NCI-H774 (cell line): ENCODE measurements at places on chromosomes 5 and 9.

DNA sequence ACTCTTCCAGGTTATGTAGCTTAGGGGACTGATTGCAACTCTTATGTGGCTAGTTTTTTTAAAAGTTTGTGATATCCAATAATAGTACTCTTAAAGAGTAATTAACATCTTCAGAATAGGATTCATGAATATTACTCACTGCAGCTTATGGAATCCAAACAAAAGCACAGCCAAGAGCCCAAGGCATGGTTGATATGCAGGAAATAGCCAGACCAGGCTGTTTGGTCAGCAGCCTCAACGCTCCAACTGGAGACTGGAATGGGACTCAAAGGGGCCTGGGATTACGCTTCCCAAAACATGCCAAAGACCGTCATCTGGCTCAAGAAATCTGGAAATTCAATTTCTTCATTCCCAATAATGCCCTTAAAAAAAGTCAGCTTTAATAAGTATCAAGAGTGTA, 268.6 kb downstream of the SEC61B start:
- no peak for DNase-seq

- DNase-seq, result no peak
Measured at GRCh38 chr9:88826771-88827181, 164.5 kb upstream of the S1PR3 start.

DNA sequence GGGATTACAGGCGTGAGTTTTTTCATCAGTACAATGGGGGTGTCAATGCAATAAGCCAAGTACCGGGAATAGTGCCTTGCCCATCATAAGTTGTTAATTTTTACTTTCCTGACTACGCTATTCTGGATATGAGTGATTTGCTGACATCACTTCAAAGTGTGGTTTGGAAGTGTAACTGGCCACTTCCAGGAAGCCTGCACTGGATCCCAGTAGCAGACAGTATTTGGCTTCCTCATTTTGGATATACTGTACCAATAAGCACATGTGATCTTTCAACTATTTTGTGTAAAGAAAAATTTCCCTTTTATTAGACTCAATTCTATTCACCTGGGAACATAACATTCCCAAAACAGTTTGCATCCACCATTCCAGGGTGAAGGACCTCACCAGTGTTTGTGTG, 417.7 kb upstream of the KLF4 start:
- no peak for DNase-seq

DNA sequence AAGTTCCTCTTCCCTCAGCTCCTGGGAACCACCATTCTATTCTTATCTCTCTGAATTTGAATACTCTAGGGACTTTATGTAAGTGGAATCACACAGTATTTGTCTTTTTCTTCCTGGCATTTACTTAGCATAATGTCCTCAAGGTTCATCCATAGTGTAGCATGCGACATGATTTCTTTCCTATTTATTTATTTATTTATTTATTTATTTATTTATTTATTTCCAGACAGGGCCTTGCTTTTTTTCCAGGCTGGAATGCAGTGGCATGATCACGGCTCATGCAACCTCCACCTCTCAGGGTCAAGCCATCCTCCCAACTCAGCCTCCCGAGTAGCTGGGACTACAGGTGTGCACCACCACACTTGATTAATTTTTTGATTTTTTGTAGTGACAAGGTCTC, 142.1 kb downstream of the GPBP1 start:
- no peak for DNase-seq

DNA sequence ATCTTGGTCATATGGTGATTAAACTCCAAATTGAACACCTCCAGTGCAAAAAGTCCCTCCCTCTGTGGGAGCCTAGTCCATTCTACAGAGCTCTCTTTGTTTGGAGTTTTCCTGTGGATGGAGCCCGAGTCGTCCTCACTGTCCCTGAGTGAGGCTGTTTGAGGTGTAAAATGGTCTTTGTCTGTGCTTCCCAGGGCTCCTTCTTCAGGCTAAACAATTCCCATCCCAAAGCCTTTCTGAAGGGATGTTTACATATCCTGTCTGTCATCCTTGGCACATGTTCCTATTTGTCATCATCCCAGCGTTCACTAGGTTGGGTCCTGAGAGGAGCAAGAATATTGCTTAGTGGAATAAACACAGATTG, 68.9 kb downstream of the COL27A1 start:
- DNase-seq, result no peak

- peak; percentile 43 for DNase-seq
Measured at GRCh38 chr5:154179846-154180710, 10.5 kb upstream of the GALNT10 start.

GRCh38 chr9:2026220-2026997, 11.3 kb downstream of the SMARCA2 start:
- no peak for DNase-seq

- no peak for DNase-seq
Measured at GRCh38 chr5:40356248-40356647, 323.5 kb upstream of the PTGER4 start.

DNA sequence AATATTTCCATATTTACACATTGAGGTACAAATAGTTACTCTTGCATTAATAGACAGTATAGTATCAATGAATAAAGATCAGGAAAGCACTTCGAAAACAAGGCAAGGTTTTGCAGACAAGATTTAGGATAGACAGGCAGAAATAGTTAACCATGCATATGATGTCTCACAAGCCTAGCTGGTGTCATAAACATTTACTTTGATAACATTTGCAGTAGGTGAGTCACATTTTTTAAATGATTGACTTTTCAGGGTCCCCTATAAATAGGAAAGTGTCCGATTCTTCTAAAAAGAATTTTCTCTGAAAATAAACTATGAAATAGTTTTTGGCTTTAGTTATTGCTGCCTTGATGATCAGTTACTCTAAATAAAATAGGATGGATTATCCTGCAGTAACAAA, 162.1 kb downstream of the SNX18 start:
- no peak for DNase-seq

- no peak for DNase-seq
Measured at GRCh38 chr9:104794070-104794469, 30.1 kb downstream of the NIPSNAP3B start.

GRCh38 chr5:132238169-132238744, 10.6 kb upstream of the P4HA2 start:
- DNase-seq, result peak; percentile 6

- no peak for DNase-seq
Measured at GRCh38 chr9:123417289-123418051, 61.5 kb downstream of the CRB2 start.

- DNase-seq, result no peak
Measured at GRCh38 chr5:80198399-80198798, 57.4 kb downstream of the SERINC5 start.

- no peak for DNase-seq
Measured at GRCh38 chr9:22622815-22623214, 176.2 kb downstream of the DMRTA1 start.

GRCh38 chr5:88656221-88656950, 226.6 kb downstream of the MEF2C start:
- no peak for DNase-seq

- DNase-seq, result no peak
Measured at GRCh38 chr9:7560669-7561305, 238.8 kb downstream of the DMAC1 start.

GRCh38 chr5:83538786-83539462, 67.4 kb downstream of the VCAN start:
- no peak for DNase-seq

- DNase-seq, result no peak
Measured at GRCh38 chr9:75962662-75963036, 72.2 kb downstream of the PCSK5 start.

- DNase-seq, result no peak
Measured at GRCh38 chr5:160463740-160464465, 42.2 kb downstream of the PTTG1 start.

DNA sequence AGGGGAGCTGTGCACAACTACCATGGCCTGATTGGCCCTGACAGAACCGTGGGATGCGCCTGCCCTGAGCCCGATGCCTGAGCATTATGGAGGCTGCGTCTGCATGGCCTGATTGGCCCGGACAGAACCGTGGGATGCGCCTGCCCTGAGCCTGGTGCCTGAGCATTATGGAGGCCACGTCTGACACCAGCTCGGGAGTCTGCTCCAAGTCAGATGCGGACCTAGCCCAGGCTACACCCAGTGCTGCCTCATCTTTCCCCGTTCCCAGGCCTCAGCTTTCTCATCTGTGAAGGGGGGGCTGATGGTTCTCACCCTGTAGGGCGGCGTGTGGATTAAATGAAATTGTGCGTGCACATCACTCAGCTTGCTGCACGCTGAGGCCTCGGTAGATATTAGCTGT, 7.3 kb downstream of the CEP72 start:
- no peak for DNase-seq

DNA sequence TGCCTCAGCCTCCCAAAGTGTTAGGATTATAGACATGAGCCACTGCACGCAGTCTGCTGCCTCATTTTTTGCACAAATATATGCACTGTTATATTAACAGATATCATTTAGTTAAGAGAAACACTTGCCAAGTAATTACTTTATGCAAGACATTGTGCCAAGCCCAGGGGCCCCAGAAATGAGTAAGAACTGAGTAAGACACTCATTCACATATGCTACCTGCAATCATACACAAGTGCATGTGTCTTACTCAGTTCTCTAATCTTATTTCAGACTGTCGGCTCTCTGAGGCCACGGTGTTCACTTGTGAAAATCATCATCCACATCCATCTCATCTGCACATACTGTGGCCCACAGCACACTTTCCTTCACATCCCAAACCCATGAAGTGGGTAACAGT, 16.0 kb downstream of the TRAF1 start:
- DNase-seq, result no peak

DNA sequence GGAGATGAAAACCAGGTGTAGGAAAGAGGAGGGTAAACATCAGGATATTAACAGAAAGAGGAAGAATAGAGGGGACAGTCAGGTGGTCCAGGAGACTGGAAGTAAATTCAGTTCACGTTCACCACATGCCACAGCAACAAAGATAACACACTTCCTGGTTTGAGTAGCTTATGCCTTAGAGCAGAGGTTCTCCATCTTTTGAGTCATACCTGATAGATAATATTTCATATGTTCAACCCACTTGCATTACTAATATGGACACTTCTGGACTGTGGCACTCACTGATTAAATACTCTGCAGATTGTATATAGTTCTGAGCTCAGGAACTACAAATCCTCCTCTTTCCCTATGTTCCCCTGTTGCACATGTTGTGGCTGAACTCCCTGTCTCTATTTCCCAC, 179.9 kb upstream of the NR3C1 start:
- DNase-seq, result no peak

DNA sequence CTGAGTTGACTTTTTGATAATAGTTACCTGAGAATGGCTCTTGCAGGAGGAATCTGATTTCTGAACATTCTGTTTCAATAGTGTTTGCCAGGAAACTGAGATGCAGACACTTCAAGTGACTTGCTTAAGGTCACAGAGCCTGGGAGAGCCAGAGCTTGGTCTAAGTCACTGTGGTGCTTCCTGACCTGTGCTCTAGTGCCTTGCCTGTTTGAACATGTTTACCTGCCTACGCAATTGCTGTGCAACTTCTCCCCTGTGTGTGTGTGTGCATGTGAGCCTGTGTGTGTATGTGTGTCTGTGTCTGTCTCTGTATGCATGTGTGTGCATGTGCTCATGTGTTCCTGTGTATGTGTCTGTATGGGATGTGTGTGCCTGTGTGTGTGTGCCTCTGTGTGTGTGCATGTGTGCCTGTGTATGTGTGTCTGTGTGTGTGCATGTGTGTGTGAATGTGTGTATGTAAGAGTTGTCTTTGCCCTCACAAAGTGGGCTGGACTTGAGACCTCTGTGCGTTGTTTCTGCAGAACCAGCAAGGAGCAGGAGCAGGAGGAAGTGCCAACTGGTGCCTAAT, 185.8 kb downstream of the GADD45G start:
- DNase-seq, result no peak

DNA sequence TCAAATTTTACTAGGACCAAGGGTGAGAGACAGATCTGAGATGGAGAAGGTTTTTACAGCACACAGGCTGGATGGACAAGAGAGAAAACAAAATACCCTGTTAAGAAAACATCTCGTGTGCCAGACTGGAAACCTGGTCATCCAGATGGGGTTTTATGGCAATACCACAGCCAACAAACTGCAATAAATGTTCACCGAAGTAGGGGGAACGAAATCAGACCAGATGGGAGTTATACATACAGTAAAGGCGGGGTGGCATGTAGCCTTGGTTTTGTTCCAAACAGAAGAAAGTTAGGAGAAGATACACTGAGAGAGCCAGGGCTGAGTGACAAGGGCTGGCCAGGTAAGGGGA, 63.3 kb downstream of the DCP2 start:
- no peak for DNase-seq

DNA sequence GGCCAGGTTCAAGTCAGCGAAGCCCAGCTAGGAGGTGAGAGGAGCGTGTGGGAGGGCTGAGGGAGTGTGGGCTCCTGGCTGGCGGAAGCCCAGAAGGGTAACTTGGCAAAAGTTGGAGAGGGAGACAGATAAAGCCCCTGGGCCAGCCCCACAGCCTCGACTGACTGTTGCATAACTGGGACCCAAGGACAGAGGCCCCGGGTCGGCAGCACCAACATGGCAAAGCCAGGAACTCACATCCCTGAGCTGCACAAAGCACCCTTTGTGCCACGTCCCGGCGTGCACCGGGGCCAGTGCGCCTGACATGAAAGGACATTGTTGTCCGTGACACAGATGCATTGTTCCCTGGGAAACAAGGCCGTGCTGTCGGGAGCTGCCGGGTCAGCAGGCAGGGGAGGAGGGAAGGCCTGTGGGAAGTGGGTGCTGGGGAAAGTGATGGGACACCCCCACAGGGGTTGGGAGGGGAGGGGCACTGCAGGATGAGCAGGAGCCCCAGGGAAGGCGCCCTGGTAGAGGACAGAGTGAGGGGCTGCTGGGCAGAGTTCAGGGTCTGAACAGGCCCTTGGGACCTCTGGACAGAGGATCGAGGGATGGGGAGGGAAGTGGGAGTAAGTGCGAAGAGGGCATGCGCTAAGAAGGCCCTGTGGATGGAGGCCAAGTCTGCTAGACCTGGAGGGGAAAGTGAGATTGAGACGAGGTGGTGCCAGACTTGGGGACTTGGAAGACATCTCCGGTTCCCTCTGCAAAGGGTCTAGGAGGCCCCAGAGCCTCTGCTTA, 13.0 kb upstream of the DPM2 start:
- DNase-seq, result no peak

GRCh38 chr9:136686534-136686793, 793 bp downstream of the AGPAT2 start:
- no peak for DNase-seq

DNA sequence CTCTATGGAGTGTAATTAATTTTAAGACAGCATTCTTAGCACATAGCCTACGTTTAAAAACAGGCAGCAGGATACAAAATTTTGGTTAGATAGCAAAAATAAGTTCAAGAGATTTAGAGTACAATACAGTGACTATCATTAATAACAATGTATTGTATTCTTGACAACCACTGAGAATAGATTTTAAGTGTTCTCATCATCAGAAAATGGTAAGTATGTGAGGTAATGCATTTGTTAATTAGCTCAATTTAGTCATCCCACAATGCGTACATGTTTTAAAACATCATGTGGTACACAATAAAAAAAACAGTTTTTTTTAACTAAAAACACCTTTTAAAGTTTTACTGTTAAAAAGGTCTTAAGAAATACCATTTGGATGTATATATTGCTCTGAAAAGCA, 94.2 kb downstream of the MUSK start:
- no peak for DNase-seq

- DNase-seq, result no peak
Measured at GRCh38 chr9:137273095-137273490, 4.4 kb upstream of the TOR4A start.
